ENCODE measurements at places on chromosomes 3 and 15.

DNA sequence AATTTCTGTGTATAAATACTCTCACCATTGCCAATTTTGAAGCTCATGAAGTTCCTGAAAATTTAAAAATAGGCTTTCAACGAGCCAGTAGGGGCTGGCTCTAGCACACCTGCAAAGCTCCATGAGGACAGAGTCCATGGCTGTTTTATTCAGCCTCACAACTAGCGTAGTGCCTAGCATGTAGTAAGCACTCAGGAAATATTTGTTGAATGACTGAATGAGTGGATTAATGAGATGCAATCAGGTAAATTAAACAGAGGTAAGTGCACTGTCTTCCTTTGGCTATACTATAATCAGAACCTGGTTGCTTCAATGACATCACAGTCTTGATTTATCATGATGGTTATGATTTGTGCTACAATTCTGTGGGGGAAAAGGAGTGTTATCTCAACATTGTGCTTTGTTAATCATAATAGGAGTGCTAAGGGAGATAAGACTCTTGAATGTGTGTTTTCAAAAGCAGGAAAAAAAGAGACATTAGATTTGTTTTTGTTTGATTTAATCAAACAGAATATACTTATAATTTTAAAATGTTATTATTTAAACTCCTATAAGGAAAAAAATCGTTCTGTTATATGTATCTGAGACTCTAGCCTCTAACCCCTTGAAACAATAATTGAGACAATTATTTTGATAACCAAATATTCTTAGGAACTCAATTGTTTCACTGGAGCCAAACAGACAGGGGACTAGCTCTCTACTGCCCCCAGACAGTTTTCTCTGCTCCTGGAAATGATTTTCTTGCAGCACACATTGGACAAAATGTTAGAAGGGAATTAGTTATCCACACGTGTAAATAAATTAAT, 171.7 kb upstream of the ATP11B start:
- no peak for DNase-seq

DNA sequence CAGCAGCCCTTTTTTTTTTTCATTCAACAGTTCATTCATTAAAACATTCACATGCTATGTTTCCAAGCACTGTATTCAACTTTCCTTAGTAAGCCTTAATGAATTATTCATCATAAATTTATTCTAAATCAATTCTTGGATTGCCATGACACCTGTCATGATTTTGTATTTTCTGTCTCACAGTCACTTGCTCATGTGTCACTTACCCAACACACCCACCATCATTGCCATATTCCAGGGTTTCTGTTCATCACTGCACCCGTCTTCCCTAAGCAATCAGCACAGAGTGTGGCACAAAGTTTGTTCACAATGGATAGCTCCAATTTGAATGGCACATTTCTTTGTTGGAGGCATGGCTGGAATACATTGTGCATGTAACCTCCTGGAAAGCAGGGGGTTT, 27.2 kb downstream of the CPNE4 start:
- no peak for DNase-seq

GRCh38 chr3:27720899-27721716, 1.0 kb downstream of the EOMES start:
- DNase-seq, result peak; percentile 37

DNA sequence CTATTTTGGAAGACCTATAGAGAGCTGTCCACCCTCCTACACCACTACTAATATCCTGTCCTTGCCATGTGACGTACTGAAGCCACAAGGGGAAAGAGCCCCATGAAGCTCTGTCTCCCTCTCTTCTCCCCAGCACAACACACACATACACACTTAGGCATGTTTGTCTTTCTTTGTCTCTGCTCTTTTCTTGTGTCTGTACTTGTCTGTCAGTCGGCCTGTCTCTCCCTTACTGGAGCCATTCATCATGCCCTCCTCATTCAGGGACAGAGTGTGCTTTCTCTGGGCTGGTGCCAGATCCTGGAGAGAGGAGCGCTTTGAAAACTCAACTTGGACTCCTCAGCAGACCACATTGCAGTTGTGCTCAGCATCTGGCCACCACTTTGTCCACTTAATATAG, 47.6 kb downstream of the PSMD6 start:
- DNase-seq, result peak; percentile 24

DNA sequence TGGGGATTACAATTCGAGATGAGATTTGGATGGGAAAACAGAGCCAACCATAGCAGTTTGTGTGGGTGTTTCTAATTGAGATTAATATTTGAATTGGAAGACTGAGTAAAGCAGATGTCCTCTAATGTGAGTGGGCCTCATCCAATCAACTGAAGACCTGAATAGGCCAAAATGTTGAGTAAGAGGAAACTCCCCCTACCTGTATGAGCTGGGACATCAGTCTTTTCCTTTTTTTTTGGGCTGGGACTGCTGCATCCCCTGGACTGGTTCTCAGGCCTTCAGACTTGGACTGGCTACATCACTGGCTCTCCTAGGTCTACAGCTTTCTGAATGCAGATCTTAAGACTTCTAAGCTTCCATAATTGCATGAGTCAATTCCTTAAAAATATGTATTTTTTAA, 144.1 kb downstream of the CD47 start:
- DNase-seq, result no peak

DNA sequence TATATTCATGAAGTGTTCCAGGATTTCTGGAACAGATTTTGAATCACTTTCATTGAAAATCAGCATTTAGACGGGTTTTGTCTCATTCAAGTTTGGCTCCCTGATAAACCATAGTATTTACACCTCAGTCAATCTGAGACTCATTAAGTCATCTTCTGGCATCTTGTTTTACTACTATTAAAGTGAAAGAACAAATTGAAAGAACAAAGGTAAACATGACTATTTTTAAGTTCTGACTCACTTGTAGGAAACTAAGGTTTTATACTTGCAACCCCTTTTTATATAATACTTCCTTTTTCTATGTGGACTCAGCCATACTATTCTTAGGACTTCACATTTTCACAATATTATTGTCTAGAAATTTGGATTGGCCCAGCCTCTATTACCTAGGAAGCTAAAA, 854.4 kb downstream of the SQOR start:
- DNase-seq, result peak; percentile 17

DNA sequence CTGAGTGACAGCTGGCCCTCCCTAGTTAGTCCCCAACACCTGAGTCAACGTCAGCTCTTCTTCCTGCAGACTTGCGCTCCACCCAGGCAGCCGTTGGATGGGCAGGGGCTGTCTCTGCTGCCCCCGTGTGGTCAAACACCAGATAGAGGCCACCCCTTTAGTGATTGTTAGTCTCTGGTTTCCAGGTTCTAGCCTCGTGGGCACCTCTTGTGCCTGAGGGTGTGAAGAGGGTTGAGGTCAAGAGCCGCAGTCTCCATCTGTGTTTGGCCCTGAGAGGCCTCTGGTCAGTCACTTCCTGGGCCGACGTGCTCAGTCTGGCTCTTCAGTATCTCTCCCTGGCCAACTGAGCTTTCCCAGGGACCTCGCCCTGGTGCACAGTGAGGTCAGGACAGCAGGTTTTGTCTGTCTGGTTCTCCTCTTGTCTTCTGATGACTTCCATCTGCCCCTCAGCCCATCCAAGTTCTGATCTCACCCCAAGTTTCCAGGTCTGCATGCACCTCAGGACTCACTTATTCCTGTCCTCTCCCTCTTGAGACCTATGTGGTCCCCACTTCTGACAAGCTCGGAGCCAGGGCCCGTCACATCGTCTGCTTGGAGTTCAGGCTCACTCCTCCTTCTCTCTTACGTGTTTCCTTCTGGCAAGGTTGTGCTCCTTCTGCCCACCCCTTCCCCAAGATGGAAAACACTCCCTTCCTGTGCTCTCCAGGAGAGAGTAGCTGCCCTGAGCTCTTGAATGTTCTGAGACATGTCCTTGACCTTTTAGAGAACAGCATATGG, 20.9 kb downstream of the CD276 start:
- peak; percentile 65 for DNase-seq
